ENCODE measurements at places on chromosomes 11 and 22. TPM values are rescaled to one million over a fixed set of nuclear protein-coding genes. Genes with fewer than 3 reads are reported as not detected.

APOL4 gene
- total RNA-seq: 2.4 TPM

SPON1 gene
- 0.17 TPM for total RNA-seq

ANKK1 gene
- total RNA-seq: not detected

ABCC8 gene
- total RNA-seq: not detected

MUC5B gene
- total RNA-seq: not detected

CENPM gene
- total RNA-seq: 34.2 TPM

SNRPD3 gene
- total RNA-seq: 196 TPM

DBX1 gene
- not detected for total RNA-seq
